ENCODE measurements at places on chromosomes 1 and 21.

DNA sequence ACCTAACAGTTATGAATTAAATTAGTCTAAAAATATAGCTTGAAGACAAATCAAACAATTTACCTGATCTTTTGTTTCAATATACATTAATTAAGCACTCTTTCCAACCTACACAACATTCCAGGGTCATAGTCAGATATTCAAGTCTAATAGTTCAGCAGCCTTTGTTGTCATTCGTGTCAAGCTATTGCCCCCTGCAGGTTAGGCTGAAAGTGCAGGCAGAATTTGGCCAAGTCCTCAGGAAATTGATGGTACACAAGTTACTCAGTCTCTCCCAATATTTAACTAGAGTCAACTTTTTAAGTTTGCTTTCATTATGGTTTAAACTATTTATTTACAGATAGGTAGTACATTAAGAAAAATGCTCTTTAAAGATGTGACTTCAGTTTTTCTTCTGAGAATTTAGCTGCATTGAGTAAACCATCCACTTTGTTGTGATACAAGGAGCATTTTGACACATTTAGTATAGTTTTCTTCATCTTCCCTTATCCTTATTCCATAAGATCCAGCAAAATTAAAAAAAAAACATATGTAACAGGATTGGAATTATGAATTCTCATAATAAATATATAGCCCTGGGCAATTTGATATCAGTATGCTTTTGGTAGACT is 130.3 kb upstream of the DPYD start:
- DNase-seq = peak; percentile 64

- DNase-seq = no peak
Measured at GRCh38 chr1:179202161-179202560, 27.3 kb downstream of the ABL2 start.

DNA sequence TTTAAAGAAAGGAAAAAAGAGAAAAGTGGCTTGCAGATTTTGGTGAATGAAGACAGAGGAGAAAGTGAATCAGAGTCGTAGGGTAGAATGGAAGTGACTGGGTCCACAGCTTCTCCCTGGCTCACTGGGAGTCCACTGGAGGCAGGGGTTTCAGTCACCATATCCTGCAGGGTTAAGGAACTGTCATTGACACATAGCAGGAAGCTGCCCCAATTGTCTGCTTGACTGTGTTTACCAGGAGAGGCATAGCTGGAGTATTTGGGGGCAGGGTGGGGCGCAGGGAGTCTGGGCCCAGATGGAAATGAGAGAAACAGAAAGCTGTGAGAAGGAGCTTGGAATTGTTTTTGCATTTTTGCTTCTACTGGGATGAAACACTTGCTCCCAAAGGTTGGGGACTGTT is 228.8 kb upstream of the CSF3R start:
- DNase-seq = no peak

DNA sequence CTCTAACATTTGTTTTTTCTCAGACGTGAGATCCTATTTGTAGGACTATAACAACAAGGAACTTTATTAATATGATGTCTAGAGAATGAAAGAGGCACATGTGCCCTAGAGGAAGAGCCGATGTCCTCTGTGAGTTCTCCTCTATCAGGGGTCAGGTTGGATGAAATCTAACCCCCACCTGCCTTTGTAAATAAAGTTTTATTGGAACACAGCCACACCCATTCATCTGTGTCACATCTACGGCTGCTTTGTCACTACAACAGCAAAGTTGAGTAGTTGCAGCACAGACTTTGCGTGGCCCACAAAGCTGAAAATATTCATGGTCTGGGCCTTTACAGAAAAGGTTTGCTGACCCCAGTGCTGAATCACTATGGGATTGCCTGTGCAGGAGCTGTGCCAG is 571 bp upstream of the CAPN9 start:
- DNase-seq = no peak

DNA sequence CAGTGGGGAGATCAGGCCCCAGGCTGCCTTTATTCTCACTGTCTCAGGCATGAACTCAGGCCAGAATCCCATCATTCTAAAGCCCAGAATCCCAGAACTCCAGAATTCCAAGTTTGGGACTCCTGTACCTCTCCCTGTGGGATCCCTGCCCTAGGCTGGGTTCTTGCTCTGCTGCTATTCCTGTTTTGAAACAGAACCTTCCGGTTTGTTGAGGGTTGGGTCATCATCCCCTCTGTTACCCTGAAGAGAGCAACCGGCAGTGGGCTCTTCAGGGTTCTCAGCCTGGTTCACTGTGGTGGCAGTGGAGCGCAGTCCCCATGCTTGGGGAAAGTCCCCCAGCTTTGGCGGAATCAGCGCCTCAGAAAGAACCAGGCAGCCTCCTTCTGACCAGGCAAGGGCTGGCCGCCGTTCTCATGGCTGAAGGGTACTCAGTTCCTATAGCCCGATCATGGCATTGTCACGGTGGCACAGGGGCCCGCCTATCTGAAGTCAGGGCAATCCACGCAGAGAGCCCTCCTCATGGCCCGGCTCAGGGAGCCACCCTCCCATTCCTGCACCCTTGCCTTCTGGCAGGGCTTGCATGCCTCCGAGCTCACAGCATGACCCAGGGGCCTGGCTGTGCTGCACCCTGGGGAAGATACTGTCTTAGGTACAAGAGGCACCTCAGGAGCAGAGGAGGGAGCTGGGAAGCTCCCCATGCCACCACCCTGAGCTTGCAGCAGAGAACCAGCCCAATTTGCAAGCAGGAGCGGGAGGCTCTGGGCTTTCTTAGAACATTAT is 335.6 kb upstream of the VAMP3 start:
- DNase-seq = no peak

DNA sequence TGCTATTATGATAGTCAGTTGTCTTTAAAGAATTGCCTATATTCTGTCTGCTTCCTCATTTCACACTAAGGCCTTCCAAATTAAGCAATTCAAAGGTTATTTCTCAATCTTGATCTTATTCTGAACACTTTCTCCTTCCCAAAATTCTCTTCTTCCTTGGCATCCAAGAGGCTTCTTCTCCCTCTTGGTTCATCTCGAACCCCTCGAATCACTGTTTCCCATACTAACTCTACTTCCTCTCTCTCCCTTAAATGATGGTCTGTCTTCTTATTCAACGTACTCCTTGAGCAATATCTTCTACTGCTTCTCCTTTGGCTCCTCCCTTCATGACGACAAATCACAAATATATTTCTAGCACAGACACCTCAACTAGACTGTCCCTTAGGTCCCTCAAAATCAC is 4.5 kb downstream of the COPA start:
- no peak for DNase-seq

DNA sequence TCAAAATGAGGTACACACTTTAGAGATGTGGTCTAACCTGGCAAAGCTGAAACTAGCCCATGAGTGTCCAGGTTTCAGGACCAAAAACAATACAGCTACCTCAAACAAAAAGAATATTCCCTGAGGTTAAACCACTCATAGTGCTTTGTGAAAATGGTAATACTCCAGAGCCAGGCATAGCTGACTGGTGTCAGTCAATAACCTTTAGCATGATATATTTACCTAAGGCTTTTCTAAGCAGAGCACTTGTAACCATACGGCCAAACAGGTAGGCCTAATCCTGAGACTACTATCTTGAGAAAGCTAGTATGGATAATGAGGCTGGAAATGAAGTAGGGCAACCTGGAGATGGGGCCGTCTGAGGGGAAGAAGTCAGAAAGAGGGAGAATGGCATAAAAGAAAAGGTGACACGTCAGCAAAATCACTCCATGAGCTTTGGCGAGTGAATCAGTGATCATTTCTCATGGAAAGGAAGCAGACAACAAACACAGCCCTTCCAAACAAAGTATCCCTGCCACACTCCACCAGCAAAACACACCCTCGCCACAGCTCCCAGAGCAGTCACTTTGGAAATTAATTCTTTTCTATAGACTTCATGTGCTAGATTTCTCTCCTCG is 1.7 kb upstream of the LRRC52 start:
- no peak for DNase-seq

DNA sequence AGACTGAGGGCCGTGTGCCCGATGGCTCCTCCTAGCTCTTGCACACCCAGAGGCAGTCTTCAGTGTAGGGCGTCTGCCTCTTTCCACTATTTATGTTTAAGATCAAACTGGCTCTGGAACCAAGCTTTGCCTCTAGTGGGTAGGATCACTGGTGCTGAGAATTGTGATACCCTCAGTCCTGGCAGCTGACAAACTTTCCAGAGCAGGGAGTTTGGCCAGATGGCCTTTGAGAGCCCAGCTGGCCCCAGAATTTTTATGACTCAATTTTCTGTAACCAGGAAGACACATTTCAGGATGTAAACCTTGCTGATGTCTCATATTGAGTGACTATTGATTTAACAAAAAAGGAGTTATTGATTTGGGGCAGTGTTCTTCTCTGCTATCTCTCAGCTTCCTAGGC is 6.7 kb downstream of the COQ8A start:
- no peak for DNase-seq

- no peak for DNase-seq
Measured at GRCh38 chr1:155218854-155219591, 10.5 kb downstream of the MTX1 start.

DNA sequence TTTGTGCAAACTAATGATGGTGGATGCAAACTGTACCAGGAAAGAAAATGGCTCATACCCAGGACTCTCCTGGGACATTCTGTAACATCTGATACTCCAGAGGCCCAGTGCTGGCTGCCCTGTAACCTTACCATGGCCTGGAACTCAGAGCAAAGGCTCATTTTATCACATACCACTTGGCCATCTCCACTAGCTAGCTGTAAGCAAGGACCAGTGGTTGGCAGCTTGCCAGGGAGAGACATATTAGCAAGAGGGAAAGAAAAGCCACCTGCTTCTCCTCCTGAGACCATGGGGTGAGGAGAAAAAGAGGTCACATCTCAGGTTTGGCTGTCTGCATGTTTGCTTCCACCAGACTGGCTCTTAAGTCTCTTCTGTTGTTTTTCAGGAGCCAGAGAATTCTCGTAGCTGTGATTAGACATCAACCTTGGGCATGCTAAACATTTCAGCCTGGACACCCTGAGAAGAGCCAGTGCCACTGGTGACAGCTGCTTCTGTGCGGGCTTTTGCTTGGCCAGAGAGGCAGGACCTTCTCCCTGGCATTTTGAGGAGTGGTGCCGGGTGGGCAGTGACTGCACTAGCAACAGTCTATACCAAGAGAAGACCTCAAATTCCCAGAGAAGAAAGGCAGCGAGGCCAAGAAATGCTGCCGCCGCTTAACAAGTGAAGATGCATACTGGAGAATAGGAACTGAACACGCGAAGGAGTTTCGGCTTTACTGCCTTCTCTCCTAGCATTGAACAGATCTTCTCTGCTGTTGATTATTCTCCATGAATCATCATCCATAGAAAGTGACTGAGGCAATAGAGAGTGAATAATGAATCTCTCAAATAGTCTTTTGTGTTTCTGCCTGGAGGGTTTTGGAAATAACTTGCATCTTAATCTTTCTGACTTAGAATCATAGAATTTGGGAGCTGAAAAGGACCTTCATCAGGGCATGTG is 6.7 kb upstream of the INKA2 start:
- no peak for DNase-seq

DNA sequence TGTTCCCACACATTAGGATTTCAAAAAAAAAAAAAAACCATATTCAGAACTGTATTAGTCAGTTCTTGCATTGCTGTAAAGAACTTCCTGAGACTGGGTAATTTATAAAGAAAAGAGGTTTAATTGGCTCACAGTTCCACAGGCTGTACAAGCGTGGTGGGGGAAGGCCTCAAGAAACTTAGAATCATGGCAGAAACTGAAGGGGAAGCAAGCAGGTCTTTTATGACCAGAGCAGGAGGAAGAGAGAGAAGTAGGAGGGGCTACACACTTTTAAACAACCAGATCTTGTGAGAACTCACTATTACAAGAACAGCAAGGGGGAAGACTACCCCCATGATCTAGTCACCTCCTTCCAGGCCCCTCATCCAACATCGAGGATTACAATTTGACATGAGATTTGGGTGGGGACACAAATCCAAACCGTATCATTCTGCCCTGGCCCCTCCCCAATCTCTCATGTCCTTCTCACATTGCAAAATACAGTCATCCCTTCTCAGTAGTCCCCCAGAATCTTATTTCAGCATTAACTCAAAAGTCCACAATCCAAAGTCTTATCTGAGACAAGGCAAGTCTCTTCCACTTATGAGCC is 51.8 kb downstream of the POU2F1 start:
- DNase-seq = no peak

DNA sequence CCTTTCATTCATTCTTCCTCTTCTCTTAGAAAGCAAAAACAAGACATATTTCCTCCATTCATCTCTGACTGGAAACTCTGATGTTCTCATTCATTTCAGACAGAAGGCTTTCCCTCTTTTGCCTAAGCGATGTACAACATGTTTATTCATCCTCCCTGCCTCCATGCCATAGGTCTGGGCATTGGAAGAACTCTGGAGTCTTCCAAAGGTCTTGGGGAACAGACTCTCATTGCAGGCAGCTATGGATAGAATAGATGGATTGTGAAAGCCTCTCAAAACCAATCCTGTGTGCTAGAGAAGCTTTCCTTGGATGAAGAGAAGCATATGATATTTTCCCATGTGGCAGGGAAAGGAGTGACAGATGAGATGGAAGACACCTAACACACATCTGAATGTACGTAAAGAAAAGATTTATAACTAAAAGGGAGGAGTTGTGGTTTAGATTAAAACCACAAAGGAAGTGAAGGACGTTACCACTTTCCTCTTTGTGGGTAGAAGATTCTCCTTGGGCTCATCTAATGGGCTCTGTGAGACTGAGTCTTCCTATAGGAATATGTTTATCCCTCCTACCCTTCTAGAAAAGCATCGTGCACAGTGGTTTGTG is 38.7 kb downstream of the BCL9 start:
- peak; percentile 40 for DNase-seq

DNA sequence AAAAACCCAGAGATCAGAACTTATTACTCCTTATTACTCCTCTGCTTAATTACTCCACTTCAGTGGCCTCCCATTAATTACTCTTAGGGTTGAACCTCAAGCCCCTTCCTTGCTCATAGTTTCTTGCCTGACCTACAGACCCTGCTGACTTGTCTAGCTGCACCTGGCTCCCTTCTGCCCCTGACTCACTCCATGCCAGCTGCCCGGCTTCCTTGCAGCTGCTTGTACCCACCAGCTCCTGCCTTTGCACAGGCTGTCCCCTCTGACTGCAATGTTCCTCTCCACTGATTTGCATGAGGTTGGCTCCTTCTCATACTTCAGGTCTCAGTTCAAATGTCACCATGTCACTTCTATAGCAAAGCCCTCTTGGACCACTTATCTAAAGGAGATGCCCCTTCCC is 1.9 kb upstream of the PTPRU start:
- DNase-seq = no peak

DNA sequence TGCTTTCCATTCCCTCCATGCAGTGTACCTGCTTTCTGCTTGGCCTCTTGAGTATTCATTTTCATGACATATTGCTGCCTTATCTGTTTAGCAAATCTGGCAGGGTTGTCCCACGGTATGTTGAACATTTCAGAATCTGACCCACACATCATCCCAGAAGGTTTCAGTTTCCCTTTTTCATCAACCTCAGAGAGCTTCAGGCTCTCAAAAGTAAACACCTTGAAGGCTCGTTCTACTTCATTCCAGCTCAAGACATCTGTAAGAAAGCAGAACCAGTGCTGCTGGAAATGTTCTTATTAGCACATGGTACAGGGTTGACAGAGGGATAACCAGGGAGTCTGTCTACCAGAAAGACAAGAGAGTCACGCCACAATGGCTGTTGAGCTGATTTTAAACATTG is 103.6 kb downstream of the SPAG17 start:
- no peak for DNase-seq
